ENCODE measurements at places on chromosomes 16 and 17.

GRCh38 chr17:69170377-69170776 is 28.7 kb upstream of the ABCA6 start:
- no peak for DNase-seq

GRCh38 chr17:41284546-41284945 is 9.0 kb downstream of the KRTAP9-7 start:
- DNase-seq, result no peak

GRCh38 chr17:6279659-6280058 is 155.3 kb downstream of the AIPL1 start:
- no peak for DNase-seq

- DNase-seq, result no peak
These were observed 388.0 kb upstream of the TNRC6C start for GRCh38 chr17:77570565-77570898.

DNA sequence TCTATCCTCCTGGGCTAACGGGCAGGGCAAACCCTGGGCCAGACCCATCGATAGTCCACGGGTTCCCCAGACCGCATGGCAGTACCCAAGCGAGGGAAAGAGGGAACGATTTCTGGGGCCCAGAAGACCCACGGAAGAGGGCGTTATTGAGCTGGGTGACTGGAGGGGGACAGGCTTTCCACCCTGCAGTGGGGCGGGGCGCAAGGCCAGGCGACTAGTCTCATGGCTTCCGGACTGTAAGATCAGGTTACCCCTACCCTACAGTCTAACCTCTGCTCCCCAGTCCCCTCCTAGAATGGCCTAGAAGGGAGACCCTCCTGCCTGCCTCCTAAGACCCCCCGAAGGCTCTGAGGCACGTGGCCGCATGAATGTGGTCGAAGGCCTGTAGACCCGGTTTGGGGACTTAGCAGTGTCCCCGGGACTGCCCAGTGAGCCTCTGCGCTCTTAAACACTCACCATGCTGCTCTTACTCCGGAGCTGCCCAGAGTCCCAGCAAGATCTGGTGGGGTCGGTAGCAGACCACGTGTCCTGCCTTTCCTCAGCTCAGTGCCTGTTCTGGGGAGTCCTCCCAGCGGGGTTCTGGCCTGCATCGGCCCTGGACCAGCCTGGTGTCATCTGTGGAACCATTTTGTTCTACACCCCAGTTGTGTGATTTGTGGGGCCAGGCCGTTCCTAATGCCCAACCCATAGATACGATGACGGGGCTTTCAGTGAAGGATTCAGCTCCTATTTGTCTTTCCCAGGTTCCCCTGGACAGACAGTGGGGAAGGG is 13.2 kb upstream of the AURKB start:
- no peak for DNase-seq

GRCh38 chr17:44174427-44174826 is 3.9 kb downstream of the ASB16 start:
- DNase-seq, result no peak

- DNase-seq, result no peak
These were observed 1.9 kb downstream of the PRAC1 start for GRCh38 chr17:48720266-48721008.

DNA sequence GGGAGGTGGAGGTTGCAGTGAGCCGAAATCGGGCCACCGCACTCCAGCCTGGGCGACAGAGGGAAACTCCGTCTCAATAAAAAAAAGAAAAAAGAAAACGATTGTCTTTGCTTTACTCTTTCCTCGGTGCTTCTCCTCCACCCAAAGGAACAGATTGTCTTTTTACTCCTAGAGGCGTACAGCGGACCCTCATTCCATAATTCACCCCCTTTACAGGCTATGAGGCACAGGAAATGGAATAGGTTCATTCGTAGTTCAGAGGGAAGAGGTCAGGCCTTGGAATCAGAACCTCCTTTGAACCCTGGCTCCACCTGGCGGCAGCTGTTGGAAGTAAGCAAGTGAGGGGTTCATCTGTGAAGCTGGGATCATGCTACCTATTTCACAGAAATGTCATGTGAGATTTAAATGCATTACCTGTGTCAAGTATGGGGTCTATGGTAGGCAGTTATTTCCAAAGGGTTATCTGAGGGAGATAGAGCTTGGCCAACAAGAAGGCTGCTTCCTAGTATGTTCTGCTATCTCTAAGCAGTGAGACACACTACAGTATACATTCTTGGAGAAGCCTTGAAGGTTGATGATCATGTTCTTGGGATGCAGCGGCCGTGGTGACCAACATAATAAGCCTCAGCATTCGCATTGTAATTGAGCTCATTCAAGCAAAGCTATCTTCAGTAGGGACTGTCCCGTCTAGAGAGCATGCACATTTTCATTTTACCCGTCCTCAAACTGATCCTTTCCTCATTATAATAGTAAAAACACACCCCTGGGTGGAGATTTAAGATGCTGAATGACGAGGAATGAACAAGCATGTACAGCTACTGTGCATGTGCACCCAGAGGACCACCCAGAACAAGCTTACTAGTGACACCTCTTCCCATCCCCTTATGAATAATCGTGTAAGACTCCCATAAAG is 18.7 kb upstream of the ZNF689 start:
- DNase-seq, result peak; percentile 77

- DNase-seq, result no peak
These were observed 2.2 kb upstream of the MPG start for GRCh38 chr16:75580-76501.

DNA sequence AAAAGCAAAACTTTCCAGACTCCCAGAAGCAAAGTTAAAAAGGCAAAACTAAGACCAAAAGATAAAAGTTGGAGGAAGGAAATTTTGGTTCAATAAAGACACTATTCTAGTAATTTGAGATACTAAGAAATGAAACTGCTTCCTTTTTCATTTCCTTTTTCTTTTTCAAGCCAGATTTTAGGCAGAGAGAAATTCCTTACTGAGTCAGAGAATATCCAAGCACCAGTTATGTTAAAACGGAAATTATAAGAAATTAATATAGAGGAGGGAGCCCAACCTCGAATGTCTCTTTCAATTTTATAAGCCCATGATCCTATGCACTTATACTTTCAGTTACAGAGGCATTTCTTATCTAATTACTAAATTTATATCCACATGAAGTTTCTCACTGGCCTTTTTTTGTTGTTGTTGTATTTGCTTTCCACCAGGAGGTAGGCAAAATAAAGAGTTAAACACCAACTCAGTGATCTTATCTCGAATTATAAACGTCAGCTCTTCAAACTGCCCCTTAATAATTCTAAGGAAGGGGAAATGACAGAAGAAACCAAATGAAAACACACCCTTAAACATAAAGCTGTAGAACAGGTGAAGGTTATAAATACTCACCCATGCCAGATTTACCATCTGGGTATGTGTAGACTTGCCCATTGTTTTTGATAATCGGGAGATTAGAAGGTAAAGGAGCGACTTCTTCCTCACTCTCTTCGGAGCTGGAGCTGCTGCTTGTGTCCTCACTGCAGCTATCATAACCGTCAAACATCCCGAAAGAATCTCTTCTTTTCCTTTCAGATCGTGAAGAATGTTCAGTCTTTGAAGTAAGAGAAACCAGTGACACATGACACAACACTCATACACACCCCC is 35.2 kb downstream of the MBTD1 start:
- DNase-seq, result no peak

GRCh38 chr16:84319146-84319760 is 24.6 kb downstream of the WFDC1 start:
- DNase-seq, result no peak

DNA sequence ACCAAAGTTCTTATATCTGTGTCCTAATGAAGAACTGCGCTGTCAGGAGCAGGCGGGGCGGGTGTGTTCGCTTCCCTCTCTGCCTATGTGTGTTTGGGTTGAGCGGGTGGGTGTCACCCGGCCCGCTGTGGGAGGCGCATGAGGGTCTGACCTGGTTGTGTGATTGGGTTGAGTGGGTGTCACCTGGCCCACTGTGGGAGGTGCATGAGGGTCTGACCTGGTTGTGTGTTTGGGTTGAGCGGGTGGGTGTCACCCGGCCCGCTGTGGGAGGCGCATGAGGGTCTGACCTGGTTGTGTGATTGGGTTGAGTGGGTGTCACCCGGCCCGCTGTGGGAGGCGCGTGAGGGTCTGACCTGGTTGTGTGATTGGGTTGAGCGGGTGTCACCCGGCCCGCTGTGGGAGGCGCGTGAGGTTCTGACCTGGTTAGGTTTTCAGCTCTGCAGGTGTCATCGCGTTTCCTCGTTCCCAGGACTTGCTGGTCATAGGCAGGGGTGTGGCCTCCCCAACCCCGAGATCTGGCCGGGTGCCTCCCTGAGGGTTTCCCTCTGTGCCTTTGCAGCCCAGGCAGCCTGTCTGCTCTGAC is 69.6 kb upstream of the ZNF750 start:
- DNase-seq, result no peak

DNA sequence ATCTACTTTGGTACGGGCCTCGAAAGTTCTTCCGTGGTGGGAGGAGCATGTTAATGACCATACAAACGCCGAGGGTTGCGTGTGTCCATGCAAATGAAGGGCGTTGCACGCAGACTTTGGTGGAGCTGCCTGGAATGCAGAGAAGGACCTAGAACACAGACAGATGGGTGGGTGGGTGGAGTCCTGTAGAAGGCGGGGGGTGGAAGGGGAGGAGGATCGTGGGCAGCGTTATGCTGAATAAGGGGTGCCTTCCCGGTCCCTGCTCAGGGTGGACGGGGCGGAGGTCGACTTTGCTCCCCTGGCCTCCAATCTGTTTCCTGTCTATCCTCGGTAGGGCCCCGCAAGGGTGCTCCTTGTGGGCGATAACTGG is 795 bp upstream of the PAQR4 start:
- DNase-seq, result no peak

DNA sequence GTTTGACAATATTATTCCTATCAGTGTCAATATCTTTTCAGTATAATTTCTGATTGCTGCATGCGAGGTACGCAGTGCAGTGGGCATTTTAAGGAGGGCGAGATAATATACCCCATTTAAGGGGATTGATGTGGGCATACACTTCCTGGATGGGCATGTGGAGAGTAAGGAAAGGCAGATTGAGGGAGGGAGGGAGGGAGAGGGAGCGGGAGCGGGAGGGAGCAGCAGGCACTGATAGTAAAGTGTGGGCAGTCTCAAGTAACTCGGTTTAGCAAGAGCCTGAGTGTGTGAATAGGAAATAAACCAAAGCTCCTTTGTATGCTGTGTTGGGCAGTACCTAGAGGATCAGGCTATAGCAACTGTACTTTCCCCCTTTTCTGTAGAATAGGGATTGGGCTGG is 5.1 kb downstream of the BPTF start:
- DNase-seq, result no peak

- no peak for DNase-seq
These were observed 30.0 kb downstream of the MAPT start for GRCh38 chr17:45924332-45924820.

GRCh38 chr17:31573047-31573446 is 181.6 kb downstream of the RAB11FIP4 start:
- no peak for DNase-seq

- DNase-seq, result no peak
These were observed 7.4 kb upstream of the EPX start for GRCh38 chr17:58184986-58185761.

- DNase-seq, result no peak
These were observed 2255.3 kb downstream of the TP53TG3F start for GRCh38 chr16:35714665-35715064.

GRCh38 chr17:78356101-78356713 is 3.7 kb downstream of the SOCS3 start:
- peak; percentile 71 for DNase-seq

DNA sequence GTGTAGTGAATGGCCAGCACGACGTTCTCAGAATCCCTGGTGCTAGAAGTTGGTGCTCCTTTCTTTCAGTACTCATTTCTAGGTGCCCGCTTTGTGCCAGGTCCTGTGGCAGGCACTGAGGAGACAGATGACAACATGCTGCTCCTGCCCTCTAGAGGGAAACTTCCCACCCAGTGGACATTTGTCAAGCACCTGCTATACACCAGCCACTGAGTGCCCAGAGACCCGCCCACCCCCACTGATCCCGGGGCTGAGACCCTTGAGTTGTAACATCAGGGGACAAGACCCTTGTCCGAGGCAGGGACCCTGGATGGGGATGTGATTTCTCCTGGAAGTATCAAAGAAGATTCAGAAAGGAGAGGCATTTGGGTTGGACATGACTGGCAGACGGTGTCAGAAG is 25.1 kb downstream of the UNC13D start:
- DNase-seq, result no peak

DNA sequence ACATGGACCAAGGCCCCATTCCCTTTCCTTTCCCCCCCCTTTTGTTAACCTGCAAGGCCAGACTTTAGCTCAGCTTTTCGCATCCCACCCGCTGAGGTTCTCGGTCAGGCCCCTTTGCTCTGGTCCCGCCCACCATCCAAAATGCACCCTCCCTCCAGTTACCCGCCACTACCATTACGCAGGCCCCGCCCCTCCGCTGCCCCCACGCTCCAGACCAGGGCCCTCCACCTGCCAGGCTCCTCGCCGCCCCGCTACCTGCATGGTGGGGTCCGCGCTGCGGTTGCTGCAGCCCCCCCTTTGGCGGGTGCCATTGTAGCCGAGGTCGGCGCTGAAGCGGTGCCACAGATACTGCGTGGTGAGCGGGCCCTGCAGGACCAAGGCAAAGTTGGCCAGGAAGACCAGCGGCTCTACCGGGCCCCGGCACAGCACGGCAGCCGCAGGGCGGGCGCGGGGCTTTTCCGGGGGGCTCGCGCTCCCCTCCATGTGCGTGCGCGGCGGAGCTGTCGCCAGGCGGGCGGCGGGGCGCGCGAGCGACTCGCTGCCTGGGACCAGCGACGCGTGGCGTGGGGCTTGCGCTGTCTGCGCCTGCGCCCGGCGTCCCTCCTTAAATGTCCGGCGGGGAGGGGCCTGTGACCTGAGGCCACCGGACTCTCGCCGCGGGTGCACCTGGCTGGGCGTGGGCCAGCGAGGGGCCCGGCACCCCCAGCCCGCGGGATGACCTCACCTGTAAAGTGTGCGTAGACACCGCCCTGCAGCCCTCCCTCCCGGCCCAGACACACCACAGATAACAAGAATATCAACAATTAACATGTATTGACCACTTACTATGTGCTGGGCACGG is at the start of gene SLC46A1:
Gene SLC46A1, minus strand, starts transcription at position 581 of the 841 bp plus-strand sequence. Its CDS starts 98 bp downstream, at position 483.
- DNase-seq, result no peak

DNA sequence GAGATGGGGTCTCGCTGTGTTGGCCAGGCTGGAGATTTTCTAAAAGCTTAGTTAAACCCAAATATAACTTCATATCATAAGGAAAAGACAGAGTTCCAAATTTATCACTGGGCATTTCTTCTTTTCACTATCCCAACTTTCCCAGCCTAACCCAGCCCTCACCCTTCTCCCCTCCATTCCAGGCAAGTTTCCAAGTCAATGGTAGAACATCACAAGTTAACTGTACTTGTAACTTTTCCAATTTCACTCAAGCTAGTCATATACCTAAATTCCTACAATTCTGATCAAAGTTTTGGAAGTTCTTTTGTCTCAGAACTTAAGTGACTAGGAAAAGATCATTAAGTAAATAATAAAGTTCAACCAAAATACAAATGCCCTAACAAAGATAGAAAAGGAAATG is 61.2 kb downstream of the USP32 start:
- no peak for DNase-seq

- DNase-seq, result no peak
These were observed 331.0 kb upstream of the CCL2 start for GRCh38 chr17:33924104-33924503.

Measured in activated CD8-positive, alpha-beta memory T cell treated with anti-CD3 and anti-CD28 coated beads for 4 hours (primary cell).